Mammary epithelial cell (primary cell): ENCODE measurements at places on chromosomes 2 and 18. TPM values are rescaled to one million over a fixed set of nuclear protein-coding genes. Genes with fewer than 3 reads are reported as not detected.

DSG2 gene
- polyA plus RNA-seq, result 107 TPM

DNA sequence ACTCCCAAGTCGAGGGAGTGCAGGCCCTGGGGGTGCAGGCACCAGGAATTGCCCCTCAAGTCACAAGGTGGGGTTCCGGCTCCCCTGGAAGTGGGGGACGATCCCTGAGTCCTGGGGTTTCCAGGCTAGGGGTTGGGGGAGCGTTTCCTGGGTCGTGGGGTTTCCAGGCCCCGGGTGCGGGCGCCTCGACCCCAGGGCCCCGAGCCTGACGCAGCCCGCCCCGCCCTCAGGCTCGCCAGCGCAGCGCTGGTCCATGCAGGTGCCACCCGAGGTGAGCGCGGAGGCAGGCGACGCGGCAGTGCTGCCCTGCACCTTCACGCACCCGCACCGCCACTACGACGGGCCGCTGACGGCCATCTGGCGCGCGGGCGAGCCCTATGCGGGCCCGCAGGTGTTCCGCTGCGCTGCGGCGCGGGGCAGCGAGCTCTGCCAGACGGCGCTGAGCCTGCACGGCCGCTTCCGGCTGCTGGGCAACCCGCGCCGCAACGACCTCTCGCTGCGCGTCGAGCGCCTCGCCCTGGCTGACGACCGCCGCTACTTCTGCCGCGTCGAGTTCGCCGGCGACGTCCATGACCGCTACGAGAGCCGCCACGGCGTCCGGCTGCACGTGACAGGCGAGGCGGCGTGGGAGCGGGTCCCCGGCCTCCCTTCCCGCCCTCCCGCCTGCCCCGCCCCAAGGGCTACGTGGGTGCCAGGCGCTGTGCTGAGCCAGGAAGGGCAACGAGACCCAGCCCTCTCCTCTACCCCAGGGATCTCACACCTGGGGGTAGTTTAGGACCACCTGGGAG lies 12.0 kb downstream of the SIGLEC15 start:
- no peak for DNase-seq

DNA sequence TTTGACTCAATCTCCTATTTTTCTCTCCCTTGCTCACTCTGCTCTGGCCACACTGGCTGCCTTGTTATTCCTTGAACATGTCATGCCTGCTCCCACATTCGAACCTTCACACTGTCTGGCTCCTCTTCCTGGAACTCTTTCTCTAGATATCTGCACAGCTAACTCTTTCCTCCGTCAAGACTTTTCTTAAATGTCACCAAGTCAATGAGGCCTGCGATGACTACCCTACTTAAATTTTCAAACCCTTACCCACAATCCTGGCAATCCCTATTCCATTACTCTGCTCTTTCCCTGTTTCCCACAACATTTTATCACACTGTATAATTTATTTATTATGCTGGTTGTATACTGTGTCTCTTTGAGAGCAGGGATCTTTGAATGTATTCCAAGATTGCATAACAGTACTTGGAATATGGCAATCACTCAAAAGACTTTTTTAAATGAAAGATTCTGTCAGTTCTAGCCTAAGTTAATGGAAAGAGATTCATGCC lies 206.2 kb downstream of the SRBD1 start:
- DNase-seq, result no peak

- no peak for DNase-seq
These were observed 293.9 kb upstream of the ERBB4 start for GRCh38 chr2:212832211-212833195.

GRCh38 chr2:3895021-3895420 lies 191.6 kb downstream of the DCDC2C start:
- no peak for DNase-seq

- no peak for DNase-seq
These were observed 100.4 kb downstream of the LDLRAD4 start for GRCh38 chr18:13318731-13319501.

- DNase-seq, result peak; percentile 58
These were observed 2.3 kb downstream of the MBOAT2 start for GRCh38 chr2:9001229-9001628.
